ENCODE measurements at places on chromosomes 12 and 14.

GRCh38 chr12:92539110-92539749 is 163.6 kb upstream of the PLEKHG7 start:
- peak; percentile 21 for DNase-seq

- DNase-seq = no peak
These were observed 222.0 kb upstream of the LHX5 start for GRCh38 chr12:113693693-113694092.

- DNase-seq = peak; percentile 47
These were observed 7.9 kb upstream of the KLRB1 start for GRCh38 chr12:9615420-9616136.

DNA sequence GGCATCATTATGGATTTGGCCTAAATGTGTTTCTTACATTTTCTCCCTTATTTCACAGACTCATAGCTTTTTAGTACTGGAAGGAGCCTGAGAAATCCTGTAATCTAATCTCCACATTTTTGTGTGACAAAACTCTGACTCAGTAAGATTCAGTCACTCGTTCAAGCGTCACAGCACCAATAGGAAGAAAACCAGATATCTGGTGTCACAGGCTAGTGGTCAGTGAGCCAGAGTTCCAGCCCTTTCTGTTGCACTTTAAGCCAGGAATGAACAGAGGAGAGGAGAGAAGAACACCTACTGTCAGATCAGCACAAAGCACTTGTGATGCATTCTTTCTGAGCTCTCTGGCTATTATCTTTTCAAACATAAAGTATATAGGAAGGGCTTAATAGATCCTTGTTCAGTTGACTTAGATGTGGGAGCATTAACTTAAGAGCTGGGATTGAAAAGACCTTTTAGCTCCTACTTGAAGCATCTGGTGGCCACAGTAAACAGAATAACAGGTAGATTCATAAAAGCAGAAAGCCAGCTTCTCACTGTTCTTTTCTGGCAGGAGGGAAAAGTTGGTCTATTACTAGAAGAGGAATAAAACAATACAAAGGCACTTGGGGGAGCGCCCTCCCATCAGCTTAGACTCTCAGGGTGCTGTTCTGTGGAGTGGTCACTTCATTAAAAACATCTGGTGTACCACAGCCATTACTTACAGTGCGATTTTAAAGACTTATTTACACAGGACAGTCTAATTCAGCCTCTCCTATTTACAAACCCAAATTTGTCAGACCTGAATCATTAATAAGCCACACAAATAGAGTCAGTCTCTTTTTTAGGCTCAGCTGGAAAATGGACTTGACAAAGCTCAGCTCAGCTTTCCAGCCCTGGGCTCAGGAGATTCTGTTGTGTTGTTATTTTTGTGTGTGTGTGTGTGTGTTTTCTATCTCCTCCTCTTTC is 12.2 kb upstream of the NID2 start:
- peak; percentile 18 for DNase-seq

GRCh38 chr14:104085889-104086201 is 345 bp downstream of the ASPG start:
- no peak for DNase-seq
